Endothelial cell (in vitro differentiated cells): ENCODE measurements at places on chromosomes 7 and 10.

DNA sequence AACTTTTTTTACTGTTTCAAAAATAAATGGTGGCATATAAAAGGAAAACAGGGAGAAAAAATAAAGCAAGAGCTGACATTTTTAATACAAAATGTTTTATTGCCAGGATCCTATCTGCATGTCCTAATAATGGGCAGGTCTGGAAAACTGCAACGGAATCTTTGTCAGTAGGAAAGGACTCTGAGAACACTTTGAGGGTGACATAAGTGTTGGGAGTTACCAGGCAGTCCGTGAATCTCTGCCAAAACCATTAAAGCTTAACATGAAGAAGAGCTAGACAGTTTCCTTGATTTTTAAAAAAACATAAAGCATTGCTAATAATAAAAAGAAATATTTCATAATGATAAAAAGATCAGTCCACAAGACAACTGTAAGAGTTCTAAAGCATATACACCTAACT is 80.7 kb downstream of the AGMO start:
- no peak for DNase-seq

GRCh38 chr10:35598379-35598778 is 6.8 kb upstream of the GJD4 start:
- DNase-seq, result no peak

GRCh38 chr10:48193556-48193955 is 80.9 kb downstream of the FRMPD2 start:
- DNase-seq, result no peak

DNA sequence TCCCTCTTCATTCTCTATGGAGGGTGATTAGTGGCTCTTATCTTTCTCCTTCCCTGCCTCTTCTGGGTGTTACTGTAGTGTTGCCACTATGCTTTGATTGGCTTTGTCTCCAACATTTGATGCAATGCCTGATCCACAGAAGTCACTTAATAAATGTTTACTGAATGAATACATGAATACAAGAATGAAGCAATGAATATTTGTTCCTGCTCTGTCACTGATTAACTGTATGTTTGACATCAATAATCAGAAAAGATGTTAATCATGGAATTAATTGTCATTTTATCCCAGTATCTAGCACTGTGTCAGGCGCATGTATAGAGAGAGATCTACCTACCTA is 4.3 kb downstream of the ANK3 start:
- no peak for DNase-seq

DNA sequence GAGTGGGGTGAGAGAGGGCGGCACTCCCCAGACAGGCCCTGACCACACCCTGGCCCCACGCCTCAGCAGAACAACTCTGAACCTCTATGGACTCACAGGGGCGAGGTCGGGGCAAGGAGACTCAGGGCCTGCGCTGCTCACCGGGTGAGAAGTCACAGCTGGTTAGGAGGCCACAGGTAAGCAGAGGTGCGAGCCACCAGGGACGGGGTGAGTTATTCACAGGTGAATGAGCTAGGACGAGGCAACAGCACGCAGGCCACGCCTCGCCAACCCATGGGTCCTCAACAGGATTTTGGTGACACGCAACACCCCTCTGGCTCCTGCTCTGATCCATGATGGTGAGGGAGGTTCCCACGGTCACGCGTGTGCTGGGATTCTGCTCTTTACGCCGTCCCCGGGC is 202.5 kb downstream of the ADARB2 start:
- no peak for DNase-seq

DNA sequence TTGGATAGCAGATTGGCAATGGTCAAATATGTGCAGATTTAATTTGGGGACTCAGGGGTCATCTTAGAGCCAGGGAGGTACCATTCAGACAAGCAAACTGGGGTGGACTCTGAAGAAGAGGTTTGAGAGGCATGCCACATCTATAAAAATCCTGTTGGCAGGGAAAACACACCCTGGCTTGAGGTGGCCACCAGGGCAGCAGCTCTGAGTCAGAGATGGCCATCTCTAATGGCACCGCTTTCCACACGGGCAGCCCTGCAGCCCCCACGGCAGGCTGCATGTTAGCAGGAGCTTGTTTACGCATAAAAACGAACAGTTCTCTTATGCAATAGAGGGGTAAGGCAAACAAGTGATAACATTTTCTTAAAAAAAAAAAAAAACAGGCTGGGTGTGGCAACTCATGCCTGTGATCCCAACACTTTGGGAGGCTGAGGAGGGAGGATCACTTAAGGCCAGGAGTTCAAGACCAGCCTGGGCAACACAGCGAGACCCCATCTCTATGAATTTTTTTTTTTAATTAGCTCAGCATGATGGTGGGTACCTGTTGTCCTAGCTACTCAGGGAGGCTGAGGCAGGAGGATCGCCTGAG is 14.9 kb downstream of the DLG5 start:
- DNase-seq, result no peak

- DNase-seq, result no peak
Measured at GRCh38 chr10:132932461-132933307, 9.7 kb downstream of the CFAP46 start.

GRCh38 chr10:125722811-125723210 is 3.3 kb downstream of the EDRF1 start:
- no peak for DNase-seq

DNA sequence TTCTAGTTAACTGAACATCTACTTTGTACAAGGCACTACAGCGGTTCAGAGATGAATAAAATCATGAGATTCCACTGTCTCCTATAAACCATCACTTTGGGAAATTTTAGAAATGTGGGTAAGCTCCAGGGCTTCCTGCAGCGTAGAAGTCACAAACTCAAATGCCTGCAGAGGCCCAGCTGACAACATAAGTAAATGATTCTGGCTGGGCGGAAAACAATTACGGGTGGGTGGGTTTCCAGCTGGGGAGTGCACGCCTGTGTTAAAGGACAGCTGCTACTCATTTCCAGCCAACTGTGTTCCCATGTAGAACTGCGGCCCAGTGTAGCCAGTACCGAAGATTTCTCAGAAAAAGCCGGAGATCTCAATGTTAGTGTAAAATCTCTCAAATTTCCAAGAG is 69.5 kb upstream of the ATRNL1 start:
- no peak for DNase-seq

- DNase-seq, result peak; percentile 56
Measured at GRCh38 chr7:156892081-156892800, 742 bp downstream of the LMBR1 start.

- no peak for DNase-seq
Measured at GRCh38 chr10:5893321-5893720, 3.3 kb downstream of the FBH1 start.

DNA sequence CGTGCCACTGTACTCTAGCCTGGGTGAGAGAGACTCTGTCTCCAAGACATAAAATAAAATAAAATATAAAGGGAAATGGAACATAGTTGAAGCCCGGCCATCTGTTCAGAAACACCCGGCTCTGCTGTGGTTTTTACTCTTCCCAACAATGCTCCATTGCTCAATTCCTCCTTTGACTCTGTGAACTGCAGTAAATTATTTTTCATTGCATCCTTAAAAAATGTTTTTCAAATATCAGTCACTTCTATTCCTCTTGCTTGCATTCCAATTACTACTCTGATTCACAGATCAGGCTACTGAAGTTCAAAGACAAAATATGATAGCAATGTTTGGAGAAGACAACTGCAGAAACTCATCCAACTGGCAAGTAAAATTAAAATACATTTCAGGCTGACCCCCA is 983.0 kb downstream of the SORCS1 start:
- DNase-seq, result no peak

- no peak for DNase-seq
Measured at GRCh38 chr10:133278577-133279265, 2.1 kb upstream of the ADAM8 start.

- no peak for DNase-seq
Measured at GRCh38 chr7:109821156-109821555, 1251.5 kb downstream of the DNAJB9 start.

- DNase-seq, result no peak
Measured at GRCh38 chr10:62652564-62652963, 152.0 kb upstream of the ADO start.

GRCh38 chr10:49844775-49845595 is 82.9 kb upstream of the OGDHL start:
- DNase-seq, result no peak

GRCh38 chr10:79268161-79268601 is 79.1 kb upstream of the PPIF start:
- DNase-seq, result no peak

- DNase-seq, result peak; percentile 39
Measured at GRCh38 chr10:3785851-3786271, 852 bp upstream of the KLF6 start.

DNA sequence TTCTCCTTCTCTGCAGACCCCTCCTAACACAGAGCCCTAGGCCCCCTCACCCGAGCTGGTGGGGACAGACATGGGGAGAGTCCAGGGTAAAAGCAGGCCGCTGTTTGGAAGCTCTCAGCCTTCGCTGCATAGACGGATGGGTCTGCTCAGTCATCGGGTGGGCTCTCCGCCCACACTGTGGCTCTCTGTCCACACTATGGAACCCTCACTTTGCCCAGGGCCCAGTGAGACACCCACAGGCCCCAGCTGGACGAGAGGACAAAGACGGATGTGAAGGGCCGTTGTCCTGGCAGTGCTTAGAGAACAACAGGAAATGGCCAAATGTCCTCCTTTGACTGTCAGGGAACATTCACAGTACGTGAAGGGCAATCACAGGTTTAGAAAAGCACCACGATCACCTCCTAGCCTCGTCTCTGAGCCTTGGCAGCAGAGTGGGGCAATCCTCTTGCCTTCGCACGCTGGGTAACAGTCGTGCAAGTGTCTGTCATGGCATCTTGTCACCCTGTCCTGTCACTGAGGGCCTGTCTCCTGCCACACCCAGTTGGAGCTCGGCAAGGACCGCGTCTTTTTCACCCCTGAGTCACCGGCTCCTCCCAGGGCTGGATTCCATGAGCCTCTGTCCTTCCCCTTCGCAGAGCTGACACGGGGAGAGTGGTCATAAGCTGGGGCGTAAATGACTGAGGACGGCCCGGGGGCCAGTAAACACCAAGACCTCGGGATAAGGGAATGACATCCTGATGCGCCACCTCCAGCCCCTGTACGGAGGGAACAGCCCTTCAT is 80.6 kb downstream of the PRKAG2 start:
- DNase-seq, result no peak

DNA sequence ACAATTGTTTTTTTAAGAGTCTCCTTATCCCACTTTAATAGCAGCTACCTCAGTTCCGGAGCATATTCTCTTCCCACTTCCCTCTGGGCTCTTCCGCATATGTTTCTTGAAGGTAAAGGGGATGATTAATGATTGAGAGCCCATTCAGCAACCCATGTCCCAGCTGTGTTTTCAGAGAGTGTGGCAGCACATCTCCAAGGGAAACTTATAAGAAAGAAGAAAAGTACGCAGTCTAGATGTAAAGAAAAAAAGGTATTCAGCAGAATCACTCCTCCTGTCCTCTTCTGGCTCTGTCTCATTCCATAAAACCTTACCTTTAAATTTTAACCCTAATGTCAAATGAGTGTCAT is 9.7 kb upstream of the ANKRD7 start:
- no peak for DNase-seq

- DNase-seq, result no peak
Measured at GRCh38 chr7:149849174-149849573, 11.0 kb downstream of the ZNF862 start.

- no peak for DNase-seq
Measured at GRCh38 chr10:15605740-15606369, 113.9 kb downstream of the ITGA8 start.

- DNase-seq, result no peak
Measured at GRCh38 chr10:30366829-30367228, 17.8 kb upstream of the MTPAP start.

- DNase-seq, result no peak
Measured at GRCh38 chr7:57403601-57404342, 46.2 kb upstream of the ZNF716 start.

- DNase-seq, result peak; percentile 96
Measured at GRCh38 chr10:28302638-28303488, at the start of gene MPP7. Gene MPP7 (minus strand): TSS chr10:28303064. CDS start chr10:28238604, 64,460 bp downstream.

DNA sequence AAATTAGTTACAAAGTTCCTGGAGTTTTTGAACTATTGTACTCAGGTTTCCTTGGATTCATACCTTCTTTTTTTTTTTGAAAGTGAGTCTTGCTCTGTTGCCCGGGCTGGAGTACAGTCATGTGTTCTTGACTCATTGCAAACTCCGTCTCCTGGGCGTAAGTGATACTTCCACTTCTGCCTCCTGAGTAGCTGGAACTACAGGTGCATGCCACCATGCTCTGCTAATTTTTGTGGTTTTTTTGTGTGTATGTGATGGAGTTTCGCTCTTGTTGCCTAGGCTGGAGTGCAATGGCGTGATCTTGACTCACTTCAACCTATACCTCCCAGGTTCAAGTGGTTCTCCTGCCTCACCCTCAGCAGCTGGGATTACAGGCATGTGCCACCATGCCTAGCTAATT is 22.3 kb downstream of the MCM10 start:
- no peak for DNase-seq

DNA sequence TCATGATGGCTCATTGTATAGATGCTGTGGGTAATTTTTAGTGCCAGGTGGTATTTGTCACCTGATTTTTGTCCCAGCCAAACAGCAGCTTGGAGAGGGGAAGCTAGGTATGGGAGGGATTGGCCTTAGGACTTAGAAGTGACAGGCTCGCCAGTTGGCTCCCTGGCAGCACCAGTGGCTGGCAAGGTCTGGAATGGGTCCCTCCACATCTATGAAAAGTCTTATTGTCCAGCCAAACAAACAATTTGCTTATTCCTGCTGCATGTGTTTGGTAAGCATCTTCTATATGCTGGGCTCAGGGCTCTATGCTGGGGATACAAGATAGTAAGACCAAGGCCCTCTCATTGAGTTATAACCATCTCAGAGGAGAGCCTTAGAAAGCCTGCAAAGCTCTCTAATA is 42.5 kb downstream of the SORCS3 start:
- DNase-seq, result no peak

GRCh38 chr7:90773269-90773668 is 177.1 kb downstream of the CDK14 start:
- no peak for DNase-seq

GRCh38 chr10:121661451-121661851 is 63.2 kb upstream of the FGFR2 start:
- DNase-seq, result no peak

DNA sequence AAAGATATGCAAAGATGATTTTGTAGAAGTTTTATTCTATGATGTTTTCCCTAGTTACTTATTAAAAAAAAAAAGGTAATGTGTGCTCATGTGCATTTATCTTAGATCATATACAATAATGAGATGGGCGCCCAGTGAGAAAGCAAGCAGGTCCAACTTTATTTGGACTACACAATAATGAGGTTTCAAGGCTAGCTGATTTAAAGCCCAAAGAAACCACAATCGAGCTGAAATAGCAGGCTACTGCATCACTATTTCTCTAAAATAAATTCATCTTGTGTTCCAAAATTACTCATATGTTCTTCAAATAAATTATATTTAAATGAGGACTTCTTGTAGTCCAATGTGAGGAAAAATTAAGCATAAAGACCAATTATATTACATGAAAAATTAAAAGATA is 110.1 kb downstream of the JMJD1C start:
- no peak for DNase-seq
